Sigmoid colon (tissue), 7 donors: ENCODE measurements at places on chromosomes 2 and 18. TPM values are rescaled to one million over a fixed set of nuclear protein-coding genes. Genes with fewer than 3 reads are reported as not detected.

ITM2C gene
- total RNA-seq = 206 TPM

RGPD6 gene
- total RNA-seq = 39.0 TPM

ACOXL gene
- not detected for total RNA-seq

MAP4K4 gene
- 62.9 TPM for total RNA-seq

AGXT gene
- not detected for total RNA-seq

MC2R gene
- not detected for total RNA-seq

DNA sequence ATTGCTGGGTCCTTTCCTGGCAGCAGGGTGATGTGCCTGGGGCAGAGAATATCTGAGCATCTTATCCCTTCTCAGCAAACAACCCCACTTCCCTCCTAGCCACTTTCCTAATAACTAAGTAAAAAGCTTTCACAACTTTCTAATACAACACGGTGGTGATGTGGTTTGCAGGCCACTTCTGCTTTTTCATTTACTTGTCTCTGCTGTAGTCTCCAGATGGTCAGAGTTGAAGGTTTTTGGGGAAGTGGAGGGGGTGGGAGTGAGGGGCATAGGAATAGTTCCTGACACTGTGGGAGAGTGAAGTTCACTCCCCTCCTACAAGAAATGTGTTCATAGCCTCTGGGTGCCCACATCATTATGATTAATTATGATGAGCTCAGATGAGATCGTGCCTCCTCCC lies 11.6 kb downstream of the OXER1 start:
- no peak overlapping the region for H3K27ac ChIP-seq
- H3K36me3 ChIP-seq = no peaks in the 10 kb centered on the region
- peaks cover 16% of the 10 kb centered on the region for H3K4me1 ChIP-seq
- no peaks in the 10 kb centered on the region for H3K27me3 ChIP-seq
- no peak overlapping the region for H3K4me3 ChIP-seq

DNA sequence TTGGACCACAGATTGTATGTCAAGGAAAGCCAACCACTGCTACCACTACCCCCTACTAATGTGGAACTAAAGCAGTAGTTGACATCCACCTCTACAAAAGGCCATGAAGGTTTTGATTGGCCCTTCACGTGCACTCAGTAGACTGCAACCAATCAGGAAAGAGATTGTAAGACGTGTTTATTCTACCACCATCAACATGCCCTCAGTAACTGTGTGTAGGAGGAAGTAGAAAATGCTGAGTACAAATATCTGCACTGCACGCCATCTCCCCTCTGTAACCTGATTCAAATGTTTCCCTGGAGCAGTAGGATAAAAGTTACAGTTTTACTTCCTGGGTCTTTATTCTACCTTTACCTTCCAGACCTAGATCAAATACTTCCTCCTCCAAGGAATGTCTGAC lies 2.9 kb upstream of the CASP10 start:
- no peak overlapping the region for H3K4me3 ChIP-seq
- no peak overlapping the region for H3K27ac ChIP-seq
- DNase-seq = no peak

DNA sequence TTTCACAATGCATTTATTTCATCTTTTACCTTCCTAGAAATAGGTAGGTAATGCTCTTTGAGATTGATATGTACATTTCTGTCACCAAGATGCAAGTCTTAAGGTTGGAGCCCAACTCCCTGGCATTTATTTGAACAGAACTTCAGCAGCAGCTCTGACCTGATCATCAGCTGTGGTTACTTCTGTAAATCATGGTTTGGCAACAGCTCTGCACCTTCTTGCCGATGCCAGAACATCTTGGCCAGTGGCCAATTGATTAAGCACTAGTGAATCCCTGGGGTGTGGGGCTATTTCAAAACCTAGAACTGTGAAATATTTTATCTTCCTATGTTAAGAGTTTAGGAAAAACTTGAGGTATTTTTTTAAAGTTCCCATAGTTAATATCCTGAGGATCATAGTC lies 124.8 kb upstream of the NYAP2 start:
- H3K4me3 ChIP-seq = no peak overlapping the region
- DNase-seq = no peak
- H3K27ac ChIP-seq = no peak overlapping the region
- H3K4me1 ChIP-seq = no peaks in the 10 kb centered on the region

- no peaks in the 10 kb centered on the region for H3K4me1 ChIP-seq
- H3K4me3 ChIP-seq = no peak overlapping the region
- H3K36me3 ChIP-seq = no peaks in the 10 kb centered on the region
- H3K27me3 ChIP-seq = no peaks in the 10 kb centered on the region
- DNase-seq = no peak
- no peak overlapping the region for H3K27ac ChIP-seq
Observed at GRCh38 chr2:64295326-64296139, 151.3 kb upstream of the PELI1 start.

GRCh38 chr18:44732599-44732998 lies 51.9 kb downstream of the SETBP1 start:
- no peaks in the 10 kb centered on the region for H3K27me3 ChIP-seq
- no peaks in the 10 kb centered on the region for H3K36me3 ChIP-seq
- peaks cover 76% of the 10 kb centered on the region for H3K4me1 ChIP-seq
- H3K4me3 ChIP-seq = no peak overlapping the region
- no peak overlapping the region for H3K27ac ChIP-seq

GRCh38 chr2:190334479-190335224 lies 8.7 kb upstream of the INPP1 start:
- H3K27ac ChIP-seq = no peak overlapping the region
- DNase-seq = no peak
- no peaks in the 10 kb centered on the region for H3K27me3 ChIP-seq
- H3K4me1 ChIP-seq = no peaks in the 10 kb centered on the region
- no peaks in the 10 kb centered on the region for H3K36me3 ChIP-seq

GRCh38 chr18:46068763-46069162 lies 3.3 kb downstream of the PSTPIP2 start:
- no peak overlapping the region for H3K27ac ChIP-seq
- no peak overlapping the region for H3K4me3 ChIP-seq
- H3K4me1 ChIP-seq = peaks cover 25% of the 10 kb centered on the region
- DNase-seq = no peak
- H3K27me3 ChIP-seq = no peaks in the 10 kb centered on the region

DNA sequence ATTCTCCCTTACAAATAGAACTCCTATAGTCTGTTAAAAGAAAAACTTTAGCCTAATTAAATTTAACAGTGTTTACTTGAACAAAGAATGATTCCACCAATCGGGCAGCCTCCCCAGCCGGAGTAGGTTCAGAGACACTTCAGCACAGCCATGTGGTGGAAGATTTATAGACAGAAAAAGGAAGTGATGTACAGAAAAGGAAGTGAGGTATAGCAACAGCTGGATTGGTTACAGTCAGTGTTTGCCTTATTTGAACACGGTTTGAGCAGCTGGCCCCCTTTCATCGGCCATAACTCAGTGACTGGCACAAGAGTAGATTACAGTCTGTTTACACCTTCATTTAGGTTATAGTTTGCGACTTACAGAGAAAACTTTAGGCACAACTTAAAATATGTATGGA lies 2.1 kb upstream of the SKA1 start:
- no peak overlapping the region for H3K4me3 ChIP-seq
- no peak overlapping the region for H3K27ac ChIP-seq
- H3K4me1 ChIP-seq = no peaks in the 10 kb centered on the region
- H3K27me3 ChIP-seq = no peaks in the 10 kb centered on the region
- H3K36me3 ChIP-seq = no peaks in the 10 kb centered on the region
- no peak for DNase-seq

DNA sequence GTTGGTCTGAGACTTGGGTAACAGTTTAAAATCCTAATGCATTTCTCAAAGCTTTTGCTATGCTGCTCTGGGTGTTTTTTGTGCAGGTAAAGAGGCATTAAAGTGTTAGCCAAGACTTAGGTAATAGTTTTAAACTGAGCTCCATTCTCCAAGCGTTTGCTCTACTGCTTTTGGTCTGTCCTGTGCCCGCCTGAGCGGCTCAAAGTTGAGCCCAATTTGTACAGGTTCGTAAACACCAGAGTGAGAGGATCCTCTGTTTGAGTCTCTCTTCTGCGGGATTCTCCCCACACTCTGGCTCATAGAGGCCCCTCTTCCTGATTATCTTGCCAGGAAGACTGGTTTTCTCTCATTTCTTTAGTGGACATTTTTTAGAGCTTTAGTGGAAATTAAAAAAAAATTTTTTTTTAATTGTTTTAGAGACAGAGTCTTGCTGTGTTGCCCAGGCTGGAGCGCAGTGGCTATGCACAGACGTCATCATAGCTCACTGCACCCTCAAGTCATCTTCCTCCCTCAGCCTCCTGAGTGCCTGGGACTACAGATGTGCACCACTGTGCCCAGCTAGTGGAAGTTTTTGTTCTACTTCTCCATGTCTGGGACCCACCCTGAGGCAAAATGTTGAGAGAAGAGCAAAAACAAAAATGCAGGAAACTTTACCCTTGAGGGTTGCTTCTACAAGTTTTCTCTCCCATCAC lies 16.6 kb downstream of the CCDC138 start:
- DNase-seq = no peak
- no peak overlapping the region for H3K27ac ChIP-seq
- H3K4me3 ChIP-seq = no peak overlapping the region
- no peaks in the 10 kb centered on the region for H3K27me3 ChIP-seq

- H3K27me3 ChIP-seq = no peaks in the 10 kb centered on the region
- H3K4me1 ChIP-seq = peaks cover 17% of the 10 kb centered on the region
- H3K27ac ChIP-seq = peak overlapping the region; percentile 48
- H3K36me3 ChIP-seq = no peaks in the 10 kb centered on the region
- DNase-seq = no peak
Observed at GRCh38 chr2:223363085-223363484, 239.1 kb downstream of the SCG2 start.

DNA sequence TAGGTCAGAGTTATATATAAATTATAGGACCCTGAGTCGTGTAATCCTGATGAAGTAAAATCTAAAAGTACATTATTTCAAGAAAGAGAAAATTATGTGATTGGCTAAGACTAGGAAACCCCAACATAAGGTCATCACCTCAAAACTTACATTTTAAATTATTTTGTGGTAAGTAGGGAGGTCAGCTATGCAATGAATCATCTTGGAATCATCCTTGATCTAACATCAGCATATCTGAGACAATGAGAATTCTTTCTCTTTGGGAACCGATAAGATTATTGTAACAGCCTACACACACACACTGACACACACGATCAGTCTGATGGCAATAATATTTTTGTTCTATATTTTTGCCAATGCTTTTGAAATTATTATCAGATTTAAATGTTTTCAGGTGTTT lies 904.8 kb upstream of the CHAC2 start:
- no peak for DNase-seq
- H3K4me1 ChIP-seq = no peaks in the 10 kb centered on the region
- H3K4me3 ChIP-seq = no peak overlapping the region

GRCh38 chr18:56747857-56748256 lies 96.7 kb downstream of the WDR7 start:
- no peak overlapping the region for H3K27ac ChIP-seq
- H3K27me3 ChIP-seq = no peaks in the 10 kb centered on the region
- no peak overlapping the region for H3K4me3 ChIP-seq
- H3K4me1 ChIP-seq = no peaks in the 10 kb centered on the region
- H3K36me3 ChIP-seq = no peaks in the 10 kb centered on the region

- no peaks in the 10 kb centered on the region for H3K4me1 ChIP-seq
- no peaks in the 10 kb centered on the region for H3K36me3 ChIP-seq
- no peak overlapping the region for H3K27ac ChIP-seq
- DNase-seq = no peak
Observed at GRCh38 chr2:104574367-104574766, 279.5 kb upstream of the POU3F3 start.

DNA sequence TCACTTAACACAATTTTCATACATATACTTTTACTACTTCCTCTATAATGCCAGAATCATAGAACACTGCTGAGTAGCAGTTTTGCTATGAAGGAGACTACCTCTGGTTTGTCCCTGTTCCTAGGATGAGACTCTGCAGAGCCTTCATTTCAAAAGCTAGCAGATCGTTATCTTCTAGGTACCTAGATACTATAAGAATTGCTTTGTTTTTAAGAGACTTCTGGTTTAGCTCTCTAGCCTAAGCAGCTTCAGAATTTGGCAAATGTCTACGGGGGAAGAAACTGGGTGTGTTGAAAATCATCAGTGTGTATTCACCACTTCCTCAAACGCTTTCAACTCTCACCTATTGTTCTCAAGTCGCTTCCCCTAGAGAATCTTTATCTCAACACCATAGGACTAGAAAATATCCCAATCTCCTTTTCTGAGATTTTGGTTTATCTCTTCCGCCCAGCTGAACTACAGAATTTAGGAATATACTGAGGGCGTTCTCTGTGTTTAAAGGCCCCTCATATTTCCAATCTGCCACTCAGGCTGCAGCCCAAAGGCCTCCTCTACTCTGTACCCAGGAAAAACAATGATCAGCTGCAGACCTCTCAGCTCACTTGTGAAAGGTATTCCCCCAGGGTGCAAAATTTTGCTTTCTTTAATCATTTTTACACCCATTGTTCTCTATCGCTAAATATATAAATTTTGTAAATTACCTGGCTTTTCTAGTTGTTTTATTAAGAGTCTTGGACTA lies 28.7 kb downstream of the SMAD2 start:
- no peaks in the 10 kb centered on the region for H3K36me3 ChIP-seq
- no peak overlapping the region for H3K27ac ChIP-seq
- H3K4me1 ChIP-seq = peaks cover 34% of the 10 kb centered on the region
- no peak for DNase-seq
- H3K4me3 ChIP-seq = no peak overlapping the region

DNA sequence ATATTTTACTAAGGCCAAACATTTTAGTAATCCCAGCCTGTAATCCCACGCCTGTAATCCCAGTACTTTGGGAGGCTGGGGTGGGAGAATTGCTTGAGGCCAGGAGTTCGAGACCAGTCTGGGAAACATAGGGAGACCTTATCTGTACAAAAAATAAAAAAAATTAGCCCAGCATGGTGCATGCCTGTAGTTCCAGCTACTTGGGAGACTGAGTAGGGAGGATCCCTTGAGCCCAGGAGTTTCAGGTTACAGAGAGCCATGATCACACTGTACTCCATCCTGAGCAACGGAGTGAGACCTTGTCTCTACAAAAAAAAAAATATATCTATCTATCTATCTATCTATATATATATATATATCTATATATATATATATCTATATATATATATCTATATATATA lies 19.1 kb downstream of the KLHL23 start:
- H3K36me3 ChIP-seq = no peaks in the 10 kb centered on the region
- no peak overlapping the region for H3K4me3 ChIP-seq
- H3K27me3 ChIP-seq = no peaks in the 10 kb centered on the region
- no peaks in the 10 kb centered on the region for H3K4me1 ChIP-seq
- no peak for DNase-seq
- no peak overlapping the region for H3K27ac ChIP-seq

DNA sequence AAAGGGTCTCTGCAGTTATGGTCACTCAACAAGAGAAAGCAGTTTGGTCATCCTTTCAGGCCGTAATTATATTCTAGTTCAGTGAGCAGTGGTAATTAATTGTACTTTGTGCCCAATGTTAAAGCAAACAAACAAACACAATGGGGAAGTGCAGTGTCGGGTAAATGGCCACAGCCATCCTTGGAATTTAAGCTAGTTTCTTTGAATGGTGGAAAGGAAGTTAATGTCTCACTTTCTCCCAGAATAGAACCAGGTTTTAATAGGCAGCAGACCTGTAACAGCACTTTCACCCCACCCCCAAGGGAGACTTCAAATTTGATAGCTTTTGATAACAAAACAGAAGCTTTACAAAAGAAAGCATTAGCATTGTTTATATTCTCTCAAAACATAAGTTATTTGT lies 20.0 kb upstream of the ITGAV start:
- H3K4me1 ChIP-seq = no peaks in the 10 kb centered on the region
- H3K27ac ChIP-seq = no peak overlapping the region
- no peaks in the 10 kb centered on the region for H3K27me3 ChIP-seq
- no peaks in the 10 kb centered on the region for H3K36me3 ChIP-seq
- no peak for DNase-seq
- no peak overlapping the region for H3K4me3 ChIP-seq

- H3K36me3 ChIP-seq = no peaks in the 10 kb centered on the region
- no peaks in the 10 kb centered on the region for H3K4me1 ChIP-seq
- DNase-seq = no peak
- no peak overlapping the region for H3K27ac ChIP-seq
Observed at GRCh38 chr2:206260188-206261012, 14.1 kb upstream of the ZDBF2 start.
